ENCODE measurements at places on chromosomes 6 and 20. TPM values are rescaled to one million over a fixed set of nuclear protein-coding genes. Genes with fewer than 3 reads are reported as not detected.
A peak's percentile ranks its signal among the peaks of the same experiment; 100 is the strongest.

DNA sequence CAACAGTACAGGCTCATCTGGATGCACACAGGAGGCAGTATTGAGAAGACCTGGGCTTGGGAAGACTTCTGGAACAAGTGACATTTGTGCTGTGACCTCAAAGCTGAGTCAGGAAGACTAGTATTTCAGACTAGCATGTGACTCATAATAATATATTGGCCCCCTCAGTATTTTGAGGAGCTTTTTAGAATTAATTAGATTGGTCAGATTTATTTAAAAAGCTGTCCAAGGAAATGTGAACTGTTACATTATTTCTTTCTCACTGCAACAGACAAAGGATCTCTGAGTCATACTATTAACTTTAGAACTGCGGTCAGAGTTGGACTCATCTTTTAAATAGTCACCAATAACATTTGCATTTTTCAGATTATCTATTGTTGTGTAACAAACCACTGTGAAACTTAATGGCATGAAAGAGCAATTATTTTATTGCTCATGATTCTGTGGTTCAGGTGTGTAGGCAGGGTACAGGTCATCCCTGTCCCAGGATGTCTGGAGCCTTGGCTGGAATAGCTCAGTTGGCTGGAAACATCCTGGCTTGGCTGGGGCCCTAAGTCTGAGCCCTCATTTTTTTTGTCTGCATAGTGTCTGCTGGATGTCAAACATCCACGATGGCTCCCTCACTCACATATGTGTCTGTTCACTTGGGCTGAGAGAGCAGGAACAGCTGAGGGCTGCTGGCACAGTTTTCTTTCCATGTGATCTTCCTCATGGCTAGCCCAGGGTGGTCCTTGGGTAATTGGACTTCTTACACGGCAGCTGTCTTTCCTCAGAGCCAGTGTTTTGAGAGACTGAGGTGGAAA is 46.9 kb downstream of the MAP3K4 start:
- no peak for DNase-seq

The BMP2 gene
- total RNA-seq = 0.12 TPM

The C2 gene
- 0.30 TPM for total RNA-seq

- DNase-seq = no peak
Measured at GRCh38 chr20:62966212-62967148, 14.0 kb downstream of the SLC17A9 start.

- DNase-seq = peak; percentile 87
Measured at GRCh38 chr20:1185790-1186334, 1.1 kb upstream of the TMEM74B start.

GRCh38 chr6:35128496-35128895 is 12.6 kb downstream of the TCP11 start:
- DNase-seq = no peak

The RNF144B gene
- total RNA-seq = 0.19 TPM

GRCh38 chr20:64058536-64058935 is 4.5 kb upstream of the TCEA2 start:
- DNase-seq = no peak

DNA sequence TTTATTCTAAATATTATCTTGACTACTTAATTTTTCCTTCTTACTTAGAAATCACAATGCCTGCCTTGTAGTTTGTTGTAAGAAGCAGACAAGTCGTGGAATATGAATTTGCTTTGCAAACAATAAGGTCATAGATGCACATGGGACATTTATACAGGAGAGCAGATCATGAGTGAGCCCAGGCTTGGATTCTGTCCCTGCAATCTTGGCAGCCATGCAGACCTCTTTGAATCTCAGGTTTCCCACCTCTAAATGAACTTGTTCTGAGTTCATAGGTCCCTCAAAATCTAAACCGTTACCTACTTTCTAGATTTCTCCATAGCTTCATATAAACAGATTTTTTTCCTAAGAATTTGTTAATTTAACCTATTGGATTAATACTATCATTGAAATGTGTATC is 19.5 kb downstream of the KIAA0408 start:
- DNase-seq = no peak

The XKR7 gene
- not detected for total RNA-seq

GRCh38 chr6:116352515-116353471 is 18.0 kb upstream of the DSE start:
- no peak for DNase-seq

DNA sequence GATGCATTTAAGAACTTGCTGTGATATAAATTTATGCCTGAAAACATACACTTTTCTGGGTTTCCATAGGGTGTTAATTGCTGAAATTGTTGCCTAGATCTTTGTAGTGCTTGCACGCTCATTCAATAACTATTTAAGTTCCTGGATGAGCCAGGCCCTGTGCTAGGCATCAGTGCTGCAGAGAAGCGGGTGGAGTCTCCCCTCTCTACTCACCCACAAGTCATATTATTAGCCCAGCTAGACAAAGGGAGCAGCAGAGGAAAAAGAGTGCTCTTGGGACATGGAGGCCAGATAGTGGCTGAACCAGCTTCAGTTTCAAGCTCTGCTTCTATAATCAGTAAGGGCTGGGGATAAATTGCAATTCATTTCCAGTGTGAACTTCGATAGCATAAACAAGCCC is 329.1 kb downstream of the TFAP2B start:
- DNase-seq = no peak

The RWDD2A gene
- total RNA-seq = 1.4 TPM

GRCh38 chr6:148027201-148027600 is 315.4 kb upstream of the SASH1 start:
- no peak for DNase-seq

GRCh38 chr20:60074276-60074675 is 116.1 kb downstream of the CDH26 start:
- DNase-seq = no peak

DNA sequence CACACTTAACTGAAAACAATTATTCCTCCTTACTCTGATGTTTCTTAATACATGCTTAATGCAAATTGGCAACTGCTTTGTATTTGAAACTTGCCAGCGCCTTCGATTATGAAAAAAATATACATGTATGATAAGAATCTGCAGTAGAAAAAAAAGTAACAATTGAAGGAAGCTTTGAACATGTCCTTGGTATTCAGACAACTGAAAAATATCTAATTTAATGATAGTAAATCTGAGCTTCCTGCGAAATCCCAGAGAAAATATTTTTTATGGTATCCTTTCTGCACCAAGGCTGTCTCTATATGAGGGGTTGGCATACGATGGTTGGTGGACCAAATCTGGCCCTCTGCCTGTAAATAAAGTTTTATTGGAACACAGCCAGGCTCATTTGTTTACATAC is 186.2 kb downstream of the HDGFL1 start:
- DNase-seq = no peak

GRCh38 chr6:169723200-169723909 is 945 bp downstream of the PHF10 start:
- peak; percentile 89 for DNase-seq

DNA sequence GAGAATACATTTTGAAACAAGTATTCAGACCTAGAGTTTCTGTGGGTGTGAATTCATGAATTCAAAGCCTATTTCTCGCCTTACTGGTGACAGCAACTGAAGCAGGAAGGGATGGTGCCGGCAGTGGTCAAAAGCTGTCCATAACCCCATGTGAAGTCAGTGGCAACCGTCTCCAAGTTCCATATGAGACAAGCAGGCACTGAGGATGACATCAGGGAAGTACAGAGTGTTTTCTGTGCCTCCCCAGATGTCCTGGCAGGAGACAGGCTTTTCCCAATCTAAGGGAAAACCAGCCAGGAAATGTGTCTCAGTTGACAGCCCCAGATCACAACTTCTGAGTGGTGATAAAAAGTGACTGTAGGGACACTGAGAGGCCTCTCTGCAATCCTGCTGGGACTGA is 66.6 kb downstream of the HIVEP2 start:
- DNase-seq = peak; percentile 51

GRCh38 chr6:147106759-147107401 is 97.3 kb upstream of the STXBP5 start:
- no peak for DNase-seq

The DPPA5 gene
- total RNA-seq = not detected

The BMP7 gene
- total RNA-seq = 0.07 TPM

DNA sequence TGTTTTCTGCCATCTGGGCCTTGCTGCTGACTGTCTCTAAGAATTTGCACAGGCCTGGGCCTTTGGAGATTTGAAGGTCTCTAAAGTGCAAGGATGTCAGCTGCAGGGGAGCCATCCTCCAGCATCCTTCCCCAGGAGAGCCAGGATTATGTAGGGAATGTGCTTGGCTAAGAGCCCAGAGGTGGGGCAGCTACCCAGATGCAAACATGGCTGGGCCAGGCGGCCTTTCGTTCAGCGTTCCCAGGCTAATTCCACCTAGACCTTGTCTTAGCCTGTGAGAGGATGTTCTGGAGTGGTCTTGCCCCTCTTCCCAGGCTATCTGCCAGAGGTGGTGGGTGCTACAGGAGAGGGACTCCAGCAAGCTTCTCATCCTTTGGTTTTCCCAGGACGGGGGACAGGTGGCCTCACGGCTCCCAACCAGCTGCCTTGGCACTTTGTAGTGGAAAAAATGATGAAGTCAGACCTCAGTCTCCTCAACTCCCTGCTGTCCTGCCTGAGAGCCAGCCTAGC is 7.7 kb upstream of the PTGIS start:
- DNase-seq = no peak
